ENCODE measurements at places on chromosomes 11 and 22.

GRCh38 chr11:35662061-35662648 lies 420 bp upstream of the TRIM44 start:
- DNase-seq: no peak

DNA sequence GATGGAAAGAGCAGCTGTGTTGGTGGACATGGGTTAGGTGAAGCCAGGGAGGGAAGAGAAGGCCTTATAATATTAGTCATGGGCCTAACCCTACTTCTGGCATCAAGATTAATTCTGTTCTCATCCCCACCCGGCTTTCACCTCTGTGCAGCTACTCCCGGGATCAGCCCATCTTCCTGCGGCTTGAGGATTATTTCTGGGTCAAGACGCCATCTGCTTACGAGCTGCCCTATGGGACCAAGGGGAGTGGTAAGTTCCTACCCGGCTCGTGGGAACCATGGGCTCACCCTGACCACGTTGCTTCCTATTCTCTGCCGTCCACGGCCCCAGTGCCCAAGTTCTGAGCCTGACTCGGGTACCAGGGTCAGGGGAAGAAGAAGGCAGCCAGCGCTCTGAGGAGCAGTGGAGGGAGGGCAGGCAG lies 51.6 kb downstream of the ST3GAL4 start:
- no peak for DNase-seq

DNA sequence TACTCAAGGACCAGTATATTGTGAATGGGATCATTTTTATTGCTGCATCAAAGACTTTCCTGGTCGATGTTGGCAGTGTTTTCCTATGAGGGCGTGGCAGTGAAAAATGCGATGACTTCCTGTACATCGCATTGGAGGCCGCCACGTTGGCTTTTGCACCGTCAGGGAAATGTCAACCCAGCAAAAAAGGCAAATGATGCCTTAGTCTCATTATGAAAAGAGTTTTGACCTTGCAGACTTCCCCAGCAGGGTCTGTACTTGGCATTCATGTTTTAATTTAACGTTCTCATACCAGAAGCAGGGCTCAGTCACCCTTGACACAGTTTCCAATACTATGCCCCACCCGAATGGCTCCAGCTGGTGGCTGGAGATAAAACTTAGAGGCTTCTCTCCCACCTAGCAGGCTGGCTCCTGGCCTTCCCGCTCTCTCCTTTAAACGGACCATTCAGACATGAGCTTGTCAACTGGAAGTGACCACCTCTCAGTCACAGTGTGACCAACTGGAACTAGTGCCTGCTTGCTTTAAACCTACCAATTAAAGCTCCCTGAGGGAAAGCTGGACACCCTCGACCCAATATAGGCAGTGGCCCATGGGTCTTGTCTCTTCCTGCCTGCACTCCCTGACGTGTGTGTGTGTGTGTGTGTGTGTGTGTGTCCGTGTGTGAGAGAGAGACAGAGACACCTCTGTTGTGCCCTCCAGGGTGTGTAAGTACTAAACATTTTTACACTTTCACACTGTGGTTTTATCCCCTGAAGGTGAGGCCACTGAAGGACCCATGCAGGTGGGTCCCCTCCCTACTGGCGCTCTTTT lies 8.7 kb upstream of the GDPD5 start:
- no peak for DNase-seq

GRCh38 chr11:91222830-91223229 lies 1000.0 kb upstream of the CHORDC1 start:
- DNase-seq: no peak

DNA sequence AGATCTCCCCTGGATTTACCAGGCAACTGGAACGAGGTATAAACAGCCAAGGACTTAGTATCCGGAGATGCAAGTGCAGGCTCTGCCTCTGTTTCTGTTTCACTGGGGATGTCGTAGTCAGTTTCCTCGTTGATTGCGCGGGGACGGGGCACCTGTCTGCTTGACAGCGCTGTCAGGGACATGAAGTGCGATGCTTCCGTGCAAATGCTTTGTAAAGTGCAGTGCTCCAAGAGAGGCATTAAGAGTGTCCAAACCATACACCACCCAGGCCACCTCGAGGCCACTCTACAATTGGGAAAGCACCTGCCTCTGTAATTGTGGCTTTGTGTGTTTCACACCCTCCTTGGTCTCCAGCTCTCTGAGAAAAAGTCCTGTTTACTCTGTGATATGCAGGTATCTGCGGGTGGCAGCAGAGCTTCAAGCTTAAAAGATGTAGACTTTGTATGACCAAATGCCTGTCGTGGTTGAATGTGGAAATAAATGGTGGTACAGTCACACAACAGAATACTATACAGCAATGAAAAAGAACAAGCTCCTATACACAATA lies 18.6 kb upstream of the CD5 start:
- DNase-seq: no peak

DNA sequence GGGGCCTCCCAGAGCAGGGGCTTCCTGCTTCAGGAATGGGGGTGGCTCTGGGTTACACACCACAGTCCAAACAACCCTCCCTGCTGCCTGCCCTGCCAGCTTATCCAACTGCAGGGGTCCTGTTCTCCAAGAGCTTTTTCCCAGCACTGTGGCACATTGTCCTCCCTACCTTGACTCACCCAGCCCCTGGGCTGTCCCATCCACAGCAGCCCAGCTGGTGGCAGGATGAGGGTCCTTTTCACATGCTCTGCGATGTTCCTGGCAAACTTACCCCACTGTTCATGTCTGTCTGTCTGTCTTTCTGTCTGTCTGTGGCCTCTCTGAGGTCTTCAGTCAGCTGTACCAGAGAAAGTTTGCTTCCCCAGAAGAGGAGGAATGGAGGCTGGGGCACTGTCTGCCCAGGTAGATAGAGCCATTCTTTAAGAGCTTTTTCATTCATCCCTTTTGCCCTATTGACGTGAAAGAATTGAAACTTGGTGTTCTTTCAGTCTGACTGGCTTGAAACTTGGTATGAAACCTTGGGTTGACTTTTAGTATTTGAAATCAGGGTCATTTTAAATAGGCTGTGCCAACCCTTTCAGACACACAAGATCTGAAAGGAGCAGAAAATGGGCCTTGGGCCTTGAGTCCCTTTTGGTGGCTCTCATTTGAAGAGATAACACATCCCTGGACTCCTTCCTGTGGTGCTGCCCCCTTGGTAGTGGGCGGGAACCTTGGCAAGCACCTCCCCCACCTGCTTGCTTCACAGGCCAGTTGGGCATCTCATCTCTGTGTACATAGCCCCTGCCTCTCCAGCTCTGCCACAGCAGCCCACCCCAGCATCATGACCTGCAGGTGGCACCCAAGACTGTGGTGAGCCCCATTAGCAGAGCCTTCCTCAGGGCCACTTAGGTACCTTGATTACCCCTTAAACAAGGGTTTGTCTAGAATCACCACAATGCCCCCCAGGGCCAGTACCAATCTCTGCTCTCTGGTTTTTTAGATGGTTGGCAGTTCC lies 74.6 kb upstream of the SUSD2 start:
- no peak for DNase-seq

DNA sequence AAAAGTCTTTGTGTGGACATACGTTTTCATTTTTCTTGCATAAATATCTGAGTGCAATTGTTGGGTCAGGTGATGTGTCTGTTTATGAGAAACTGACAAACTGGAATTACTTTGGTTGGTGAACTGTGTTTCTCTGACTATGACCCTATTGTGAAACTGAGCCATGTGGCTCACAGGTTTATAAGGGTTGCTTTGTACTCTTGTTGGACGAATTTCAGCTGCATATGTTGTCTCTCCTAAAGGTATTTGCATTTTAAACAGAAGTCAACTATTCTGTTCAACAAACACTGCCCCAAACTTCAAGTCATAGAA lies 34.4 kb upstream of the RASD2 start:
- no peak for DNase-seq

GRCh38 chr11:128345316-128345715 lies 242.0 kb downstream of the ETS1 start:
- DNase-seq: no peak

Measured in GM12892 (cell line).